ENCODE measurements at places on chromosomes 16 and 17.

DNA sequence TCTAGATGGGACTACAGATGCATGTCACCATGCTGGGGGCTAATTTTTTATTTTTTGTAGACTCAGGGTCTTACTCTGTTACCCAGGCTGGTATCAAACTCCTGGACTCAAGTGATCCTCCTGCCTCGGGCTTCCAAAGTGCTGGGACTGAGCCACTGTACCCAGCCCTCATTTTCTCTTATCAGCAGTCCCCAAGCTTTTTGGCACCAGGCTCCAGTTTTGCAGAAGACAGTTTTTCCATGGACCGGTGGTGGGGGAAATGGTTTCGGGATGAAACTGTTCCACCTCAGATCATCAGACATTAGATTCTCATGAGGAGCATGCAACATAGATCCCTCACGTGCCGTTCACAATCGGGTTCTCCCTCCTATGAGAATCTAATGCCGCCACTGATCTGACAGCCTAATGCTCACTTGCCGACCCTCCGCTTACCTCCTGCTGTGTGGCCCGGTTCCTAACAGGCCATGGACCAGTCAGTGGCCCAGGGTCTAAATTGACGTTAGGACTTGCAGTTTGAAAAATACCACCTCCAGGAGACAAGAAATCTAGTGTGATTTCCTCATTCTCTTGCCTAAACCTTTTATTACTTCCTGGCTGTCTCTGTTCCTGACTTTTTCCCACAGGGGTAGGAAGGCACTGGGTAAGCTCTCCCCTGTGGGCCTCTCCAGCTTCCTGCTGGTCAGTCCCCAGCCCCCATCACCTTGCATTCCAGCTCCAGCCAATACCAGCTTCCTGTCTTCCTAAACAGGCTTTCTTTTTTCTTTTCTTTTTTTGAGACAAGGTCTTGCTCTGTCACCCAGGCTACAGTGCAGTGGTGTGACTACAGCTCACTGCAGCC is 9.3 kb upstream of the CNP start:
- DNase-seq, result no peak

GRCh38 chr16:11310997-11311561 is 29.9 kb upstream of the PRM1 start:
- no peak for DNase-seq

DNA sequence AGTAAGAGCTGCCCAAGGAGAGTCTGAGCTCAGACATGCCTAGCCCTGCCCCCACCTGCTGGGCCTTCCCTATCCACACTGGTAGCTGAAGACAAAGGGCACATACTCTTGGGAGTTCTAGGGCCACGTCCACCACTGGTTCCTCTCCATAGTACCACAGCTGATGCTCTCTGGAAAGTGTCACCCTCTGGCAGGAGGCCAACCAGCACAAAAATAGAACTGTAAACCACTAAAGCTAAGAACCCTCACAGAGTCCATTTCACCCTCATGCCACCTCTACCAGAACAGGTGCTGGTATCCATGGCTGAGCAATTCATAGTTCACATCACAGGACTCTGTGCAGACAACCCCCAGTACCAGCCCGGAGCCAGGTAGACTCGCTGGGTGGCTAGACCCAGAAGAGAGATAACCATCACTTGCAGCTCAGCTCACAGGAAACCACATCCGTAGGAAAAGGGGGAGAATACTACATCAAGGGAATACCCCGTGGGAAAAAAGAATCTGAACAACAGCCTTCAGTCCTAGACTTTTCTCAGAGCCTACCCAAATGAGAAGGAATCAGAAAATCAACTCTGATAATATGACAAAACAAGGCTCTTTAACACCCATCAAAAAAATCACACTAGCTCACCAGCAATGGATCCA is 115.3 kb downstream of the CEP112 start:
- no peak for DNase-seq

- no peak for DNase-seq
These were observed 38.4 kb downstream of the FAM20A start for GRCh38 chr17:68562736-68563135.

GRCh38 chr17:67381929-67382257 is 4.8 kb downstream of the PITPNC1 start:
- DNase-seq, result no peak

- DNase-seq, result no peak
These were observed 3.5 kb upstream of the KRT9 start for GRCh38 chr17:41575336-41575735.

DNA sequence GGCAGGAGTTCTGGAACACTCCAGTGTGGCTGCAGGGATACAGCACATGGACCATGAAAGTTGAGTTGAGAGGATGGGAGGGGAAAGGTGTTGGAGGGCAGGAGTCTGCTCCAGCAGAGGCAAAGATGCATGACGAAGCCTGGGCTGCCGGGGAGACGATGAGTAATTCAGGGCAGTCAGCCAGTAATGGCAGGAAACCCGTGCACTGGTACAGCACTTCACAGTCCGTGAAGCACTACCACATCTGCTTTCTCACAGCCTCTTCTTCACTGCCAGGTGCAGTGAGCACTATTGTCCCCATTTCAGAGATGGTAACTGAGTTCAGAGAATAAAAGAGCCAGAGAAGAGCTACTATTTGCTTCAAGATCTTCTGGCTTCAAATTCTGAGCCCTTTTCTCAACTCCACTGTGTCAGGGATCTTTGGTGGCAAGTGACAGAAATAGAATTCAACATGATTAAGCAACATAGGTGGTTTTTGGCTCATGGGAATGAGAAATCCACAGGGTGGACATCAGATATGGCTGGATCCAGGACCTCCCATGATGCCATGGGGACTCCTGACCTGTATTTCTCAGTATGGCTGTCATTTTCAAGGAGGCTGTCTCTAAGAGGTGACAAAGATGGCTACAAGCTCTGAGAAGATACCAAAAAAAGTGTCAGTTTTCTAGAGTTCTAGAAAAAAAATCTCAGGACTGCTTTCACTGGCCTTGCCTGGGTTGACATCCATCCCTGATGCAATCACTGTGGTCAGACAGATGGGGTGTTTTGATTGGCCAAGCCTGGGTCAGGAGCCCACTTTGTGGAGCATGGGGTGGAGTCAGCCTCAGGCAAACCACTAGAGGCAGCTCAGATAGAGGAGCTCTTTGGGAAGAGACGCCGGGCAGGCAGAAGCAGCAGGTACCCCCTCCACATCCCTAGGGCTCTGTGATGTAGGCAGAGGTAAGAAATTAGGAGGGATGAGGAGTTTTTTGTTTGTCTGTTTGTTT is 24.7 kb downstream of the IL21R start:
- DNase-seq, result peak; percentile 85

- no peak for DNase-seq
These were observed 18.5 kb downstream of the SLC16A3 start for GRCh38 chr17:82247182-82247823.

- no peak for DNase-seq
These were observed 290.5 kb downstream of the CEP112 start for GRCh38 chr17:65901394-65901793.

GRCh38 chr17:8223356-8224126 is 13.2 kb upstream of the AURKB start:
- DNase-seq, result peak; percentile 71

DNA sequence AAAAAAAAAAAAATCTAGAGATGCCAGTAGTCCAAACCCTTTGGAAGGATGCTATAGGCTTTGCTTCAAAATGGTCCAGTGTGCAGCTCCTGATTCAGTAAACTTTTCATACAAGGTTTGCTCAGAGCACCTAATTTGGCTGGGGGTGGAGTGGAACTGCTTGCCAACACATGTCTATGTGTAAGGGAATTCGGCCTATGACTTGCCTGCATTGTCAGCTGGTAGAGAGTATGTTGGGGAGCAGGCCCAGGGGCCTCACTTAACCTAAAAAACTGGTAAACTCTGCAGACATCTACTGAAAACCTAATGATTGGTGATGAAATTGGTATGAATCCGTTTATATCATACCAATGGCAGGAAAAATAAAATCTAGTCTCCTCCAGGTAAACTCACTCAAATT is 1.5 kb upstream of the MFSD6L start:
- DNase-seq, result no peak

GRCh38 chr16:57944970-57945739 is 25.8 kb downstream of the CNGB1 start:
- no peak for DNase-seq

- no peak for DNase-seq
These were observed 57.6 kb upstream of the MED9 start for GRCh38 chr17:17419166-17419565.

GRCh38 chr17:13073018-13073417 is 55.2 kb upstream of the ELAC2 start:
- no peak for DNase-seq

GRCh38 chr16:16189842-16190241 is 33.5 kb downstream of the ABCC6 start:
- DNase-seq, result no peak

DNA sequence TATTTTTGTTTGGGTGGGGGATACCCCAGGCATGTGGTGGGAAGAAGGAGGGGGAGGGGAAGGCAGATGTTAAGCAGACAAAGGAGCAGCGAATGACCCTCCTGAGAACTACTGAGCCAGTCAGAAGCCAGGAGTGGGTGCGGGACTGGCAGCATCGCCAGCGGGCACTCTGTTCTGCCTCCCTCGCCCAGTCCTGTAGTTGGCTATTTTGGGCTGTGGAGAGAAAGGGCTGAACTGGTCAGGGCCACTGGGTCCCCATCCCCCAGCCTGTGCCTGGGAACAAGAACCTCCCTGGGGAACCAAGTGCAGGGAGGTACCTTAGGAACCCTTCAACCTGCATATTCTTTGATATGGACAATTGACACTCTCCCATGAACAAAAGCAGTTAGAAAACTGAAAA is 6.4 kb downstream of the LRRC3C start:
- DNase-seq, result no peak

DNA sequence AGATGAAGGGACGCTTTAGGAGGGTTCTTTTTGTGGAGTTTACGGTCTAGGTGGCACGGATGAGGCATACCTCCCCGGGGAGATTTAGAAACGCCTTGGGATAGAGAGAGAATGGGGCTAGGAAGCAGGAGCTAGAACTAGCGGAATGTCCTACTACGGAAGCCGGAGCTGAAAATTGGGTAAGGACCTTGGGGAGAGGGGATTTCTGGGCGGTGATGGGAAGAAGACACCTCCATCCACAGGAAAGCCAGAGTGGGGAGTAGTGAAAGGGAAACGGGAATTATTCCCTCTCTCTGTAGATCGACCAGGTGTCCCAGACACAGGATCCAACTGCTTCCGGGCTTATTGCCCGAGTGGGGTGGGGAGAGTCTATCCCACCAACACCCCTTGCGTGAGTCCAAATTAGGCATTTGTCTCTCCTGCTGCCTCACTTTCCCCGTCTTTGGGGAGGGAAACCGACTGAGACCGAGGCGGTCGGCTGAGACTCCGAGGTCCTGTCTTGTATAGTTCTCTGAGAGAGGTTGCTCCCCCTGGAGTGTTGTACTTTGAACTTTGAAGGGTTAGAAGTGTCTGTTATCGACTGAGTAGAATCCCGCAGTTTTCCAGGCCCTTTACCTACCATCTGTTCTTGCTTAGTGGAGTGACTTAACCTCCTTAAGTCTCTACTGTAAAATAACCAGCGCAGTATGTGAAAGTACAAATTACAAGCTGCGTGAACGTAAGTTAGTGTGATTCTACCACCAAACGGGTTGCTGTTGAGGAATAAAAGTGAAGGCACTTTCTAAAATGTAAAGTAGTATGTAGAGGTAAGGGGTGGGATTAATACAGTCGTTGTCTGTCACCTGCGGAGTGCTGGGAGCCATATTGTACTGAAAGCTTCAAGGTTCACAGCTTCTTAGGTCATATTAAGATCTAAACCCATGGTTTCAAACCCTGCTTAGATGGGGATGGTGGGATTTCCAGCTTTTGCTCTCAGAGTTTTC is 1.0 kb downstream of the RSPRY1 start:
- peak; percentile 12 for DNase-seq

DNA sequence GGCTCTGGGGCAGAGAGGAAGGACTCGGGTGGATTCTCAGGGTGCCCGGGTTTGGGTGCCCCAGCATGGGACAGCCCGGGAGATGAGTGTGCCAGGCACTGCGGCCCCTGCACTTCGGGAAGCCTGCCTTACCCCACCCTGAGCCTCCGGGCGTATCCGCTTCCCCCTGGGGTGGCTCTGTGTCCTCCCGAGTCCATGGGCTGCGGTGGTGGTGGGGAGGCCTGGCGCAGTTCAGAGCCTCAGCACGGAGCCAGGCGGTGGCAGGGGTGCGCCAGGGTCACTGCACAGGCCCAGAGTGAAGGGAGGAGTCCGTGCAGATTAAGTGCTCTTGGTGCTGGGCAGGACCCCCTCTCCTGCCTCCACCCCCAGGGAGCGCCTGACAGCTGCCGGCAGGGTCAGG is 20.7 kb downstream of the MYBBP1A start:
- no peak for DNase-seq

- no peak for DNase-seq
These were observed 47.6 kb downstream of the NUP93 start for GRCh38 chr16:56777482-56777881.

GRCh38 chr17:33520426-33521330 is 227.6 kb upstream of the ASIC2 start:
- peak; percentile 68 for DNase-seq

- no peak for DNase-seq
These were observed 277.5 kb upstream of the MYOCD start for GRCh38 chr17:12388226-12388625.

- DNase-seq, result peak; percentile 27
These were observed 86.4 kb downstream of the TEX14 start for GRCh38 chr17:58605470-58605869.

- DNase-seq, result no peak
These were observed 747 bp upstream of the LHX1 start for GRCh38 chr17:36936455-36937000.

DNA sequence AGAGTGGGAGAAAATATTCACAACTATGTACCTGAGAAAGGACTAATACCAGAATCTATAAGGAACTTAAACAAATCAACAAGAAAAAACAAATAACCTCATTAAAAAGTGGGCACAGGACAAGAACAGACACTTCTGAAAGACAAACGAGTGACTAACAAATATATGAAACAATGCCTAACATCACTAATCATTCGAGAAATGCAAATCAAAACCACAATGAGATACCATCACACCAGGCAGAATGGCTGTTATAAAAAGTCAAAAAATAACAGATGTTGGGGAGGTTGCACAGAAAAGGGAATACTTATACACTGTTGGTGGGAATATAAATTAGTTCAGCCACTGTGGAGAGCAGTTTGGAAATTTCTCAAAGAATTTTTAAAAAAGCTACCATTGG is 83.5 kb upstream of the WSCD1 start:
- DNase-seq, result no peak

DNA sequence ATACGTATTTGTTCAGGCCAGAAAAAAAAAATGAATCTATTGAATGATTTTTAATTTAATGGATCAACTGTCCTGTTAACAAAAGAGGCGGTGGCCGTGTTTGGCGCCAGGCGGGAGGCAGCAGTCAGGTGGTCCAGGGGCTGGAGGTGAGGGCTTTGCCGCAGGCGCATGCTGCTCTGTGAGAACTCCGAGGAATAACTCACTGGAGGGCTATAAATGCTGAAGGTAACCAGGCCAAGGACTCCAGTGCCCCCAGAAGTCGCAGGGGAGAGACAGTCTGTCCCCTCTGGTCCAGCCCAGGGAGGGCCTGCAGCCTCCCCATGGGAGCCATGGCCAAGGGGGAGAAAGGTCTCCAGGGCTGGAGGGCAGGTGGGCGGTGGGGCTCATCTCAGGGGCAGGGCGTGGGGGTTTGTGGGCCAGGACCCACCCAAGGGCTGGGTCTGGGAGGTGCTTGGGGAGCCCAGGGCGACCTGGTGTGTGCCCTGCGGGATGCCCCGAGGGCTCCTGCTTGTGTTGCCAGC is 7.1 kb upstream of the BAHCC1 start:
- no peak for DNase-seq

- no peak for DNase-seq
These were observed 2.8 kb downstream of the PRKCB start for GRCh38 chr16:23838485-23839142.

Measured in activated CD4-positive, alpha-beta T cell treated with anti-CD3 and anti-CD28 coated beads for 48 hours (primary cell).